ENCODE measurements at places on chromosomes 7 and 10.
A peak's percentile ranks its signal among the peaks of the same experiment; 100 is the strongest.

DNA sequence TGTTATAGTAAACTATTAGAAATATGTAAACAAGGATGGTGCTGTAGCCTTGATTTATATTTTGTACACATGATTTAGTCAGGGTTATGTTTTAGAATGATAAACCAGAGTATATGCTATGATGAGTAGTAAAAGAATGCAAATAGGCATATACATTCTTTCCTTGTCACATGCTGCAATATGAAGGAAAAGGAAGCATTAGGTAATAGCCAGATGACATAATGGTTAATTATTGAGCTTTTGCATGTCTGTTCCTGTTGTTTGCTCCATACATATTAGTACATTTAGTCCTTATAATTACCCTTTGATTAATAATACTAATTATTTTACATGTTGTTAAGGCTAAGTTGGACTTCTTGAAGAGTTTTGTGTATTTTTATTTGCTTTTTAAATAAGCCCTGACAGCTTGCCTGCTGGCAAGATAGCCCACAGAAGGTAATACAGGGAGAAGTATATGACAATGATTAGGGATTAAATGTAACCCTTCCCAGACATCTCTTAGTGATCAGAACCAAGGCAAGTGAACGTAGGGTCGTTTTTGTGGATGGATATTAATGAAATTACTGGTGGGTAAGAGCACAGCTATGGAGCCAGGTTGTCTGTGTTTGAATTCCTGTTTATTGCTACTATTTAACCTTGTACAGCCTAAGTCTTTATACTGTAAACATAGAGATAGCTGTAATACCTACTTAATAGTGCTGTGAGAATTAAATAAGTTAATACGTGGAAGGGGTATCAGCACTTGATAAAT, 68.4 kb downstream of the PHTF2 start:
- peak; percentile 68 for DNase-seq

- DNase-seq, result no peak
Measured at GRCh38 chr10:5591336-5591824, 66.6 kb downstream of the CALML3 start.

- DNase-seq, result no peak
Measured at GRCh38 chr7:150990416-150991186, at the start of gene NOS3. Gene NOS3 (plus strand): TSS chr7:150991017. CDS start chr7:150993804, 2,787 bp downstream.

DNA sequence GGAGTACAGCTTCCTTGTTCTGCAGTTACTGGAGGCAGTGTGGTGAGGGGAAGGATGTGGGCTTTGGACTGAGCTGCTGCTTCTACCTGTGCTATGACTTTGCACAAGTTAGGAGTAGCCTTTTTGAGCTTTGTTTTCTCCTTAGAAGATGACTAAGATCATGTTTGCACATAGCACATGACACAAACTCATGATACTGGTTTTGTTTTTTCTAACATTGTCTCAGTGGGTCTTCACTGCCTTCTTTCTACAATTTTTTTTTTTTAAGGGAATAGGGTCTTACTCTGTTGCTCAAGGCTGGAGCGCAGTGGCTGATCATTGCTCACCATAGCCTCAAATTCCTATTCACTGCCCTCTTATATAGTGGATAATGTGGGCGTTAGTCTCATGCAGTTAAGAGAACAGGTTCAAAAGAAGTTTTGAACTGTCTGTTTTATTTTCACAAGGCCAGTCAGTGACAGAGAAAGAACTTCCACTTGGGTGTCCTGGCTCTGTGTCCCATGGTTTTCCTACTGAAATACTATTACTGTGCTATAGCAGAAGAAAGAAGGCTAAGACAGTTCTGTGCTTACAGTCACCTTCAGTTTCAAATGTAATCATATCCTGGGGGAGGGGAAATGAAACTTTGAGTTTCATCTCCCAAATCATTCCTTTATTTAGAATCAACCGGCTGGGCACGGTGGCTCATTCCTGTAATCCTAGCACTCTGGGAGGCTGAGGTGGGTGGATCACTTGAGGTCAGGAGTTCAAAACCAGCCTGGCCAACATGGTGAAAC, 72.0 kb downstream of the KAT6B start:
- no peak for DNase-seq

- DNase-seq, result peak; percentile 85
Measured at GRCh38 chr7:105990727-105991453, 27.8 kb downstream of the CDHR3 start.

DNA sequence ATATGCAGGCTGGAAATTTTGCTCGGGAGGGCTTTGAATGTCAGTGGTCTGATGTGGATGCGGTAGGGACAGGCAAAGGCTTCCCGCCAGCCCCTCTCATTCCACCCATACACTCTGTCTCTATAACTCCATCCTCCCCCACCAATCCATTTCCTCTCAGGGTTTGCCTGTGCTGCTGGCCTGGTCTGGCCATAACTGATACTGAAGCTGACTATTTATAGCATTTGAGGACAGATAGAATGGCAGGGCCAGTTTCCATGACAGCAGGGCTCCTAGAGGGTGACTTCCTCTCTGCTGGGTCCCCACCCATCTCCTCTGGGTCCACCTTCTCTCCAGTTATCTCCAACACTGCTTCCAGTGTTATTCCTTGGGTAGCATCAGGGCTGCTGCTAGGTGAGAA, 6.6 kb upstream of the PDLIM1 start:
- DNase-seq, result no peak

- no peak for DNase-seq
Measured at GRCh38 chr7:5143106-5143505, 46.9 kb upstream of the WIPI2 start.

DNA sequence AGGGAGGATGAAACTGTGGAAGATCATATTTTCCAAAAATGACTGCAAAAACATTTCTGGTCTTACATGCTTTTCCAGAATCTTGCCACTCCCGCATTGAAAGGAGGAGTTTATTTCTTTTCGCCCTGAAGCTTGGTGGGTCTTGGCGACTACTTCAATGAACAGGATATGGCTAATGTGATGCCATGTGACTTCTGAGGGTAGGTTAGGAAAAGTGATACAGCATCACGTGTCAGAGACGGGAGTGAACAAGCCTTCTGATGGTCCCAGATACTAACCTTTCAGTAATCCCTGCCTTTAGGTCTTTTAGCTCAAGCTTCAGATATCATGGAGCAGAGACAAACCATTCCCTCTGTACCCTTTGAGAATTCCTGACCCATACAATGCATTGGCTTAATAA, 192.2 kb upstream of the HPS1 start:
- no peak for DNase-seq

- peak; percentile 51 for DNase-seq
Measured at GRCh38 chr7:155001756-155002410, 1.0 kb downstream of the PAXIP1 start.

- DNase-seq, result no peak
Measured at GRCh38 chr10:85558533-85558932, 808.1 kb downstream of the GRID1 start.

DNA sequence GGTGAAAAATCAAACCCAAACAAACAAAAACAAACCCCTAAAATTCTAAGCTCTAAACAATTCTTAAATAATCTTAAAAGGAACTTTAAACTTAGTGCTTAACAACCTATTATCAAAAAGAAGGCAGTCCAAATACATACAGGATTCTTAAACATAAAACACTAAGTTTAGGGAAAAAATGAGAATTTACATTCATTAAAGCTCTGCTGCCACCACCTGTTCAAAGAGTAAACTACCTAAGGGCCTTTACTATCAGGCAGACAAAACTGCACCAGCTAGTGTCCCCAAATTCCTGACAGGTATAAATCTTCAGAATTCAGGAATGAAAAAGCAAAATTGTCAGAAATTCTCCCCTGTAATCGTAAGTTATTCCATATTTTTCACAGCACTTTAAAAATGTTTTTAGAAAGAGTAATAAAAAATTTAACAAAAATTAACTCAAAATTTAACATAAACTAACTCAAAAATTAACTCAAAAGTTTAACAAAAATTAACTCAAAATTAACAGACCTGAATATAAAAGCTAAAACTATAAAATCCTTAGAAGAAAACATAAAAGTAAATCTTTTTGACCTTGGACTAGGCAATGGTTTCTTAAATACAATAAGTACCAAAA, 55.1 kb downstream of the PDZD8 start:
- peak; percentile 59 for DNase-seq

DNA sequence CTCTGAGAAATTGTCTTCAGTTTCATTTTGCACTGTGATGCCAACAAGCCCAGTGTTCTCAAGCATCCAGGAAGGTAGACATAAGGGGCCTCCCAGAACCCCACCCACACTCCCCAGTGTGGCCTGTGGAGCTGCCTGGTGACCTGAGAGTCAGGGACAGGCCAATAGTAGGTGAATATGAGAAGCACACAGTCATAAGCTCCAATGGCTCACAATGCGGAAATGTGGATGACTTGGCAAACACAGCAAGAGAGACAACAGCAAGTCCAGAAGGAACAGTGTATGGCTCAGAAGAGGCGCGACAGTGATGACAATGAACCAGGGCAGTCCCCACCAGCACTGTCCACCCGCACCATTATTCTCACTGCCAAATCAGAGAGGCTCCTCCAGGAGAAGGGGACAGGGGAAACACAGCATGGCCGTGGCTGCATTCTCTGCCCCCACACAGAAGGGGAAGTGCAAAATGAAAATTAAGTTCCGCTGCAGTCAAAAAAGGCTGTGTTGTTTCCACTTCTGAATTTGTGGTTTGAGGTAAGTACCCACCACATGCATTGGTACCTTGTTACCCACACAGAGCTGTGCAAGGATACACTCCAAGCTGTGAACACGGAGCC, 419.8 kb downstream of the GRID1 start:
- no peak for DNase-seq

GRCh38 chr7:64863969-64864368, 39.1 kb upstream of the ZNF273 start:
- DNase-seq, result no peak

DNA sequence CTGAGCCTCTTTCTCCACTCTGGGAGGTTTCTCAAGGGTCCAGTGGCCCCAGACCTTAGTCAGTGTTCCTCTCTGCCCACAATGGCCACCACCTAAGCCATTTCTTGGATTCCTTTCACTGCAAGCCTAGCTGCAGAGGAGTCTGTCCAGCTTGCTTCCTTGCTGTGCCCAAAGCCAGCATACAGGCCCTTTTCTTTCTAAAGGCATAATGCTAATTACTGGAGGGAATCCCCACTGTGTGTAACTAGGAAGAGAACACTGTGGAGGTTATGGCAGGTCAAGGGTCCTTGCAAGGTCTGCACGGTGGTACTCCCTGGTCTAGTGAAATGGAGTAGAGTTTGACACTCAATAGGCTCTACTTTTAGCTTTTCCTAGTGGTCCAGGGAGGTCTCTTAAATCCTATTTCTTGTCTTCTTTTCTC, 70.4 kb upstream of the CC2D2B start:
- no peak for DNase-seq

- no peak for DNase-seq
Measured at GRCh38 chr7:48899932-48900331, 24.4 kb upstream of the CDC14C start.

DNA sequence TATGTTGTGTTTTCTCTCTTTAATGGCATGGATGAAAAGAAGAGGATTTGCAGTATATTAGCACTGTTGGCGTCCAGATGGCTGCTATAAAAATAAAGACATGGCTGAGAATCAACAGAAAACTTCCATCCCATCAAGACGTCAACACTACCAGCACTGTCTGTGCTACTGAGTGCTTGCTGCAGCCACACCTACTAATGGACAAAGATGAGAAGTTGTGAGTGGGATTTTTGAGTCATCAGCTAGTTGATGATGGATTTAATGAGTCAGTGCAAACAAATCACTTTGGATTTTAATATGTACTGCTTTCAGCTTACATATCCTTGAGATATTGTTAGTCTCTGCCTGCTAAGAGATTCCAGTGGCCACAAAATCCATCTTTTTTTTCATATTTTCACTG, 631.0 kb upstream of the ANKRD30A start:
- DNase-seq, result no peak

DNA sequence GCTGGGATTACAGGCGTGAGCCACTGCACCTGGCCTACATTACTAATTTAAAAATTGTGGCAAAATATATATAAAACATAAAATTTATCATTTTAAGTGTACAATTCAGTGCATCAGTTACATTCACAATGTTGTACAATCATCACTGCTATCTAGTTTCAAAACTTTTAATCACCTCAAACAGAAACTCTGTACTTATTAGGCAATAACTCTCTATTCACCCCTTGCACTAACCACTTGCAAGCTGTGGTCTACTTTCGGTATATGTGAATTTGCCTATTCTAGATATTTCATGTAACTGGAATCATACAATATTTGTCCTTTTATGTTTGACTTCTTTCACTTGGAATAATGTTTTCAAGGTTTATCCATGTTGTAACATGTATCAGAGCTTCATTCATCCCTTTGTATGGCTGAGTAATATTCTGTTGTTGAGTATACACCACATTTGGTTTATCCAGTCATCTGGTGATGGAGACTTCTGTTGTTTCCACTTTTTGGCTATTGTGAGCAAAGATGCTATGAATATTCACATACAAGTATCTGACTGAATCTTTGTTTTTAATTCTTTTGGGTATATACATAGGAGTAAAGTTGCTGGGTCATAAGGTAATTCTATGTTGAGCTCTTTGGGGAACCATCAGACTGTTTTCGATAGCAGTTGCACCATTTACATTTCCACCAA, 14.3 kb upstream of the ELOVL3 start:
- no peak for DNase-seq

- DNase-seq, result no peak
Measured at GRCh38 chr10:100238429-100238828, 9.0 kb upstream of the CHUK start.

GRCh38 chr7:130144312-130145171, 60.7 kb downstream of the TMEM209 start:
- DNase-seq, result peak; percentile 67

DNA sequence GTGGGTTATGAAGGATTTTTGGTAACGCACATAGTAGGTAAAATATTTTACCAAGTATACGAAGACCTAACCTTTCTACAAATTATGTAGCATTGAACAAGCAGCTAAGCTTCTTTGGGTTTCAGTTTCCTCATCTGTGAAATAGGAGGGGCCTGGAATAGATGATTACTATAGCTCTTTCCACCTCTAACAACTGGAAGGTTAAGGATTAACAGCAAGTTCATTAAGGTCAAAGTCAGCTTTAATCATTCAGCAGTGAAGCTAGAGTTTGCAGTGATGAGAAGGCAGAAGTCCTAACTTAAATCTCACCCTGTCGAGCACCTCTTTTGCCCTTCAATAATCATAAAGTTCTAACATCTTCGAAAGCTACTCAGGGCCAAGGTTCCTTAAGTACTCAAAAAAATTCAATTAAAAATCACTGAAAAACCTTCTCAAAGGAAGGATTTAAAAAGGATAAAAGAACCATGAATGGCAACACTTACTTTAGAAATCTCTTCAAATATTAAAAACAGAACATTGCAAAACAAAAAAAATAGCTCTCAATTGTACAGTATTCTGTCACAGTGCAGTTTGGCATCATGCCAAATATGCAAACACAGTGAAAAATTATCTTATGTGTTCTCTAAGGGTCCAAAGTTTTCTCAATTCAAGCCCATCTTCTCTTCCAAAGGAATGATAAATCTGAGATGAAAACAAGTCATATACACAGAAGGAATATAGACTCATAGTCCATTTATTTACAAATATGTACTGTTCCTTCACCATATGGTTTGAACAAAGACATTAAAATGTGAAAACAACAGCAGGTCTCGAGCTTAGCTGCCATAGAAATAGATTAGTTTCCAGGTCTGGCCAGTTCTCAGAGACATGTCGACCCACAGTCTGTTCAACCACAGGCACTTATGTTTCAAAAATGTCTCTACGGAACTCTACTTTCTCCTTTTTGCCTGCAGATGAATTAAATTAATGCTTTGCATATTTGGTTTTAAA, 152.0 kb upstream of the SLC13A1 start:
- DNase-seq, result peak; percentile 43

- no peak for DNase-seq
Measured at GRCh38 chr10:80281784-80282765, 7.4 kb downstream of the MAT1A start.

GRCh38 chr10:31768467-31768866, 160.2 kb downstream of the ARHGAP12 start:
- no peak for DNase-seq
